Stimulated activated CD8-positive, alpha-beta memory T cell treated with anti-CD3 and anti-CD28 coated beads, Interleukin-4, amount 100 ng/mL, for 4 hours (primary cell): ENCODE measurements at places on chromosomes 3 and 15.

GRCh38 chr3:154548341-154548740, 118.4 kb upstream of the GPR149 start:
- no peak for DNase-seq

DNA sequence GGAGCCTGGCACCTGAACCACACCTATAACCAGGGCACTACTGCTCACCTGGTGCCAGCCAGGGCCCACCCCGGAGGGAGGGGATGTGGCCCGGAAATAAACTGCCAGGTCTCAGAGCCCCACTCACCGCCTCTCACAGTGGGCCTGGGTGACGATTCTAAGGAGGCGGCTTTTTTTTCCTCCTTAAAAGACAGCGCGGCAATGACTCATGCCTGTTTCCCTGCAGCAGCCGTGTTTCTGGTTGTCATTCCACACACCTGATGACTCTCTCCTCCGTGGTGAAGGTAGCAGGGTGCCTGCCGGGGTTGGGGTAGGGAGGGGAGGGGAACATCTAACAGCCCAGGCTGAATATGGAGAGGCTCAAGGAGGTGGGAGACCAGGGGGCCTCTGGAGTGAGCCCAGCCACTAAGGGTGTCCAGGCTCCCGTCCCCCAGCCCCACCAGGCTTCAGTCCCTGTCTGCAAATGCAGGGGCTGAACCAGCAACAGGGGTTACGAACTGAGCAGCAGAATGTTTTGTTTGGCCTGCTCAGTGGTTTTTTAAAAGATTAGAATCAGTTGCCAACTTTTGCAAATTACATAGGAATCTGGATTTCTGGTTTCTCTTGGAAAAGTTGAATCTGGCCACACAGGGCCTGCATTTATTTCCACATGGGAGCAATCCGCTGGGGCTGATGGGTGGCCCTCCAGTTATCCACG, 127.3 kb upstream of the LINGO1 start:
- no peak for DNase-seq

DNA sequence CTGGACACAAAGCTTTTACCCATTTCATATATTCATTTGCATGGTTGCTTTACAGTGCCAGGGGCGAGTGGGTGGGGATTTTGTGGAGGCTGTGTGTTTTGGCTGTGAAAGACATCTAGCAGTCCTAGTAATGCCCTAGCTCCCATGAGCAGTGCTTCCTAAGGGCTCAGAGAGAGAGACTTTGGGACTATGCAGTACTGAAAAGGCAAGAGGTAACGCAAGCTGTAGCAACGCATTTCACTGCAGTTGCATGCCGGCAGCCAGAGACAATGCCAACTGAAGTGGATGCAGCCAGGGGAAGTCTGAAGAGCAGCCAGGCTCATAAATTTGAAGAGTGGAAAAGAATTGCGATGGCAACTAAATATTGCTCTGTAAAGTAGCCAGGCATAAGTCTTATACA, 27.4 kb upstream of the ATP10A start:
- DNase-seq = no peak

GRCh38 chr3:101387351-101387750, 67.0 kb upstream of the IMPG2 start:
- no peak for DNase-seq

- no peak for DNase-seq
Measured at GRCh38 chr15:37019479-37020433, 80.6 kb downstream of the MEIS2 start.

- DNase-seq = no peak
Measured at GRCh38 chr15:40420793-40421192, 15.2 kb downstream of the IVD start.

- no peak for DNase-seq
Measured at GRCh38 chr15:69000091-69000490, 14.4 kb upstream of the NOX5 start.

GRCh38 chr15:31262901-31263671, 63.5 kb upstream of the KLF13 start:
- no peak for DNase-seq

DNA sequence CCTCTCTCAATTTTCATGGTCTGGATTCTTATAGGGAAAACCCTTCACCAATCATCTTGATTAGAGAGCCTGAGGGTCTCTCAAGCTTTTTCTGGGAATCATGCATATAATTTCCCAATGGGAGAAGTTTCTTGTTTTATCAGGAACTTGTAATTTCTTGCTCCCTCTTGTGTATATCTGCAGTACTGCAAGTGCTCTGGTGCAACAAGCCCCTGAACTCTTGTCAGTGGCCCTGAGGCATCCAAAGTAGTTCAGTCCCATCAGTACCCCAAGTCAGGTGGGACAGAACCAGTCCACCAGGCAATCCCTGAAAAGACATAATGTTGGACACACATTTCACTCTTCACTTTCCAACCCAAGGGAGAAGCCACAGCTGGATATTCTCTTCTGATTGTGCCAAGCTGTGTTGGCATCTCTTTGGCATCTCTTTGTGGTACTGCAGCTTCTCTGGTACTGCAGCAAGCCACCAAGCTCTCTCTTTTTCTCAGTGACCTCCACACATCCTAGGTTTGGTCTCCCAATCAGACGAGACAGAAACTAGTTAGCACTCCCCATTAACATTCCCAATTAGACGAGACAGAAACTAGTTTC, 214.5 kb downstream of the ZIC4 start:
- no peak for DNase-seq

DNA sequence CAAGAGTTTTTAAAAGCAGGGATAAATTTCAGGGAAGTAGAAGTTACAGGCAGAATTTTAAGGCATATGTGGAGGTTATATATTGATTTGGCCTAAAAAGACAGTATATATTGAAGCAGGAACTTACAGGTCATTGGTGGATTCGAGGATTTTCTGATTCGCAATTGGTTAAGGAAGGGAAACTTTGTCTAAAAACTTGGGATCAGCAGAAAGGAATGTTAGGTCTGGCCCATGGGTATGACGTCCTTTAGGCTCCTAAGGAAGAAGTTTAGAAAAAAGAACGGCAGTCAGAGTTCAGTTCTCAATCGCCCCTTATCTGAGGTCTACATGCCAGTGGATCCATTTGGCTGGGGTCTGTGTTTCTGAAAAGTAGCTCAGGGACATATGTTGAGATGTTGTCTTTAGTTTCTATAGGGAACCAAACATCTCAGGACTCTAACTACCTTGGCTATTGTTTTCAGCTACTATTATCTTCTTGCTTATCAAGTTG, 33.2 kb upstream of the ACP3 start:
- DNase-seq = no peak

- no peak for DNase-seq
Measured at GRCh38 chr3:28210968-28211713, 30.3 kb upstream of the CMC1 start.

DNA sequence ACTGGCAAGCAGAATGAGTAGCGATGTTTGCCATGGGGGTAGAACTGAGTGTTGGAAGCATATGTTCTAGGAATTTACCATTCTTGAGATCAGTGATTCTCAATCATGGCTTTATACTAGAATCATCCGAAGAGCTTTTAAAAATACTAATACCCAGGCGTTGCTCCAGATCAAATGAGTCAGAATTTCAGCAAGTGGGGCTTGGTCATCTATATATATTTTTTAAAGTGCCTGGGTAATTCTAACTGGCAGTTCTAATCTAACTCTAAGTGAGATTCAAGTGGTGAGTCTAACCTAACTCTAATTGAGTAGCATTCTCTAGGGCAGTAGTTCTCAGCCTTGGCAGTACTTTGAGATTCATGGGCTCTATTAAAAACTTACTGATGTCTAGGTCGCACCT, 20.8 kb downstream of the TM4SF1 start:
- DNase-seq = no peak

DNA sequence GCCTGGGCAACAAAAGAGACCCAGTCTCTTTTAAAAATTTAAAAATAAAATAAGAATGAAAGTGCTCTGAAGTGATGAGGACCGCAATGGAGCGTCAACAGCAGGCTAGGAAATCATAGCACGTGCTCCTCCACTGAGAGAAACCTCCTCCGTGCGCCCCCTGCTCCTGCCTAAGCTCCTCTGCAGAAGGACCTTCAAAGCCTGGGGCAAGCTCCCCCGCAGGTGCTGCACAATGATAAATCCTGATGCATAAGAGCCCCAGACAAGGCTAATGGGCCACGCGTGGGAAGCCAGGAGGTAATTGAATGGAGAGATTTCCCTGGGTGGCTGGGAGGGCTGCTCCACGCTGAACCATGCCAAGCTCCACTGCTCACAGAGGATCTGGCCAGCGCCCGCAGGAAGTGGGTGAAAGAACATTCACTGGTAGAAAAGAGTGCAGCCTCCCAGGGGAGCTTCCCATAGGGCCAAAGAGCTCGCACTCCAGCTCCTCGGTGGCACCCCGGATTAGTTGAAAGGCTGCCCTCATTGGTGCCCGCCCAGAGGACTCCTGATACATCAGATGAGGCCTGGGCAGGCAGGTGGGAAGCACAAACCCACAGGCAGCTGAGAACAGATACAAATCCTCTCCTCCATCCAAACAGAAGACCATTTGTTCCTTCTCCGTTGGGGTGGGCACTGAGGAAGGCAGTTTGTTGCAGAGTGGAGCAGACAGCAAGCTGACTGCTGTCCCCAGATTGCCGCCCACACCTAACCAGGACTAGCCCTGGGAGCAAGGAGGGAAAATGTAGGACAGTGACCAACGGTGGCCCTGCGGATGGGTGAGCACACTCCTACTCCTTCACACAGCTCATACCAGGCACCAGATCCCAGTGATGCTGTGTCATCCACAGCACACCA, 52.5 kb downstream of the CPN2 start:
- DNase-seq = no peak
